ENCODE measurements at places on chromosomes 7 and 10.

- DNase-seq, result no peak
These were observed 18.4 kb upstream of the TMEM236 start for GRCh38 chr10:17733620-17734019.

DNA sequence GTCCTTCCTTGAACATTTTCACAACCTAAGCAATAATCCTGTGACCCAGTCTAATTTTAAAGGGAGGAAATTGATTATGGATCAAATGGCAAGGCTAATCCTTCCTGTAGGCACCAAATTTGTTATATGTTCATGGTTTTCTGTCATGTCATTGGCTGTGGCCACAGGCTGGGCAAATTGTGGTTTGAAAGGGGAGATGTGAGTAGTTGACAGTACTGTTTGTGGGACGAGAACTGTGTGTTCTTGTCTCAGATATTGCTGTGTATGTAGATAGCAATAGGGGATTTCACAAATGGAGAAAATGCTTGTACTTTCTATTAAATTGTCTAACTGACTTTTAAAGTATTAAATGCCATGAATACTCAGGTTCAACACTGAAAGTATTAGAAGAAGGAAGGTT is 8.1 kb upstream of the PRKG1 start:
- DNase-seq, result peak; percentile 39

DNA sequence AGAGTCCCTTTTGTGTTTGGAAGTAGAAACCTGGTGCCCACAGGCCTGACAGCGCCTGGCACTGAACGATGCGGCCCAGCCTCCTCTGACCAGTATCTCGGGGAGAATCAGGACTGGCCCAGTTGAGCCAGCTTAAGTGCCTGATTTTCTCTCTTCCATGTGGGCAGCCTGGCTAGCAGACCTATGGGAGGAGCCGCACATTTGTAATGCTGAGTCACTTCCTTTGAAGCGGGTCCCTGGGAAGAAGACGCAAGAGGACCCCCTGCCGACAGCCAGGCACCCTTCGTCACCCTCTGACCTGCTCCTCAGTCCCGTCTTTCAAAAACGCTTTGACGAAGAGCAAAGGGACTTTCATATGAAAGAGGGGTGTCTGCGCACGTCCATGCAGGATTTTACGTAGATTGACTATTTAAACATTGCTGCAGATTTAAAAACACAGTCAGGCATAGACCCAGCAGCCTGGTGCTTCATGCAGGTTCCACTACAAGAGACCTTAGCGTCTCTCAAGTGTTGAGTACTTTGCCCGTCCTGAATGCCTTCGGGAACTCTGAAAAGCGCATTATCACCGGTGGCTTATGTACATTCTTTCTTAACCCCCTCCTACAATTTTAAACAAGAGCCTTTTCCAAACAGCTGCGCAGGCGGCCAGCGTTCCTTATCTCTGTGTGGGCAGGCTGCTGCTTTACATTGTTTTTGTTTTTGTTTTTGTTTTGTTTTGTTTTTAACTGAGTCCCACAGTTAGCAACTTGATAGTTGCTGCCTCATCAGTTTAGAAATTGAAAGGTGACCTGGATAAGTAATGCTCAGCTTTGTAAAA is 36.5 kb upstream of the AP5Z1 start:
- peak; percentile 94 for DNase-seq

GRCh38 chr7:28406192-28406591 is 6.1 kb upstream of the CREB5 start:
- DNase-seq, result peak; percentile 29

- peak; percentile 1 for DNase-seq
These were observed 39.4 kb upstream of the AGK start for GRCh38 chr7:141511676-141512396.

DNA sequence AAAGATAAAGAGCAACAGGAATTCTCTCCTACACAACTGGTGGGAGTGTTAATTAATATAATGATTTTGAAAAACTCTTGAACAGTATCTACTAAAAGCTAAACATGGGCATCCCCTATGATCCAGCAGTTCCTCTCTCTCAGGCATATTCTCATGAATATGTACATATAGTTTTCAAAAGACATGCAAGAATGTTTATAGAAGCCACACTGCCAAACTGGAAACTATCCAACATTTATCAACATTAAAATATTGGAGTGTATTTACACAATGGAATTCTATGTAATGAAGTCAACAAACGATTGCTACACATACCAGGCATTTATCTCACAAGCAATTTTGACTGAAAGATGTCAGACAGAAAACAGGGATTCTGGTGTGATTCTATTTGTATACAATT is 404.5 kb upstream of the ANKRD30A start:
- peak; percentile 48 for DNase-seq

- DNase-seq, result peak; percentile 87
These were observed 145.3 kb upstream of the PRSS1 start for GRCh38 chr7:142603870-142604448.

DNA sequence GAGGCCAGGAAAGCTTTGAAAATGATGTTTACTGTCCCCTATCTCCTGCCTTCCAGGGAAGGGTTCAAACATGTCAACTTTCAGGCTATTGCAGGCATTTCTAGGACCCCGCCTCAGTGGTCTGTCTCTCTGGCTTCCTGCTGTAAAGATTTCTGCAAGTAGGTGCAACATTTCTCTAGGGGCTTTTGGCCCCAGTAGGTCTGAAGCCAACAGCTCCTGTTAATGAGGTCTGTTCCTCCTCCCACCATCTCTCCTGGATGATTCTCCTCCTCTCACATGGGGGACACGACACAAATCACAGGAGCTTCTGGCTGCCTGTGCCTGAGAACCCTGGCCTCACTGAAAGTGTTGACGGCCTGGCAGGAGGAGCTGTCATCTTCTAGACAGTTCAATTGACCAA is 194.3 kb downstream of the CYP26A1 start:
- no peak for DNase-seq

- DNase-seq, result peak; percentile 29
These were observed 46.9 kb upstream of the TRIM8 start for GRCh38 chr10:102597131-102597991.

Data from choroid plexus epithelial cell (primary cell).